ENCODE measurements at places on chromosomes 4 and X.

GRCh38 chrX:118760025-118760424, 32.6 kb downstream of the IL13RA1 start:
- DNase-seq = no peak

DNA sequence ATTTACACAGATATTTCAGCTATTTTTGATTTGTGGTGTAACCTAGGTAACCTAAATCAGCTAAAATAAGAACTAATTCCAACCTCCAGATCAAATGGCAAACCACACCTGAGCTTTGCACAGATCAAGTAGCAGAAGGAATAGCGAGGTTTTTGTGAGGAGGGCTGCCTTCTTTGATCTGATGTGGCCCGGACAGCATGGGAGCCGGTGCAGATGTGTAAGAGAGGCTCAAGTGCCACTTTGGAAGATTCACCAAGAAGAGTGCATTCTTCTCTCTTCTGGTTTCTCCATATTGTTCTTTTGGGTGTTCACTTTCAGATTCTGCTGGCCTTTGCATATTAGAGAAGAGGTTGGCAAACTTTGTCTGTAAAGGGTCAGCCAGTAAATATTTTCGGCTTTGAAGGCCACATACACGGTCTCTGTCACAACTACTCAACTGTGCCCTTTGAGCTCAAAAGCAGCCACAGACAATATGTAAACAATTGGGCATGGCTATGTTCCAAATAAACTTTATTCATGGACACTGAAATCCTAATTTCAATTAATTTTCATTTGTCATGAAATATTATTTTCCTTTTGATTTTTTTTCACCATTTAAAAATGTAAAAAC, 78.9 kb upstream of the FAM9C start:
- DNase-seq = no peak

DNA sequence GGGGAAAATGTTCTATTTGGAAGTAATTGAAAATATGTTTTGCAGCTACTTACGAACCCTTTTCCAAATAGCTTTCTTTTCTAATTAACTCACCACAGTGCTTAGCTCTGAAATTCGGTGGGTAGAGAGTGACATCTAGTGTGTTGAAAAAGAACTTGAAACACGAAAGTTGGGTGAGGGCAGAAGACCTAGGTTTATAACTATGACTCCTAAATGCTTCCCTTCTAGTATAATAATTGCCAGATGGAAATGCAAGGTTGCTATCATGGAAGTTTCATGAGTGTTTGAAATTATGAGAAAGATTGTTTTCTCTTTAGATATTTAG, 77.3 kb upstream of the NOCT start:
- peak; percentile 41 for DNase-seq

- DNase-seq = no peak
Observed at GRCh38 chr4:60657807-60658206, 542.3 kb upstream of the ADGRL3 start.

DNA sequence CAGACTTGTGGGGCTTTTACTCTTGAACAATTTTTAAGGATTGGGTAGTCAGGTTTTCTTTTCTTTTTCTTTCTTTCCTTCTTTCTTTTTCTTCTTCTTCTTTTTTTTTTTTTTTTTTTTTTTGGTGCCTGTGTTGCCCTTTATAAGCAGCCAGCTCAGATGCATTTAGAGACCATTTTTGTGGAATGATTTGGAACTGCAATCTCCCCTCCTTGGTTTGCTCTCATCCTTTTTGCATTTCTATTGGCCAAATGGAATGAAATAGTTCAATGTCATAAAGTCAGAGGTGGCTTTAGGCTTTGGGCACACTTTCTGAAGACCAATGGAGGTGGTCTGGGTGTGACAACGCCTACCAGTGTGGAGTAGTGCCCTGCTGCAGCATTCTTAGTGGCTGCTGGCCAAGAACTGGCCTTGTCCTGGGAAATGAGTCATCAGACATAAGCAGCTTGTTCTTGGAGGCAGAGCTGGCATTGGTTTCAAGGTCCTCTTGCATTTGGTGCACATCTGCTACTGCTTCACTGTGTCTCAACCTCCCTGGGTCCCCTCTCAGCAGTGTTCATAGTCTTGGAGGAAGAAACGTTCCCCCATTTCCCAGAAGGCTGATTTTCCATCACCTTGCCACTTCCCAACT, 84.5 kb downstream of the CT47B1 start:
- DNase-seq = peak; percentile 7

- DNase-seq = no peak
Observed at GRCh38 chr4:119646347-119647071, 17.9 kb upstream of the PDE5A start.

DNA sequence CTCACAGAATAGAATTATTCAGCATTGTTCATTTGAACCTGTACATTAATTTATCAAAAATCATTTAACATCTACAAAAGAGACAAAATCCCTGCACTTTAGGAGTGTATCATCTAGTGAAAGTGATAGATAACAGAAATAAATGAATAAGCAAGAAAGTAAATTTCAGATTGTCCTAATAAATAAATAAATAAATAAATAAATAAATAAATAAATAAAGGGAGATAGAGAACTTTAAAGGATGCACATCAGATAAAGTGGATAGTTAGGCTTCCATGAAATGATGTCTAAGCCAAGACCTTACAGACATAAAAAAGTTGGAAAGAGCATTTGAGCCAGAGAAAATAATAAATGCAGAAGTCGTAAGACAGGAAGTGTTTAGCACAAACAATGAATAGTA, 444.7 kb downstream of the CFAP47 start:
- DNase-seq = no peak

- no peak for DNase-seq
Observed at GRCh38 chr4:112647785-112648184, 10.8 kb downstream of the LARP7 start.

GRCh38 chrX:143287236-143287635, 230.0 kb downstream of the SPANXN3 start:
- DNase-seq = no peak

GRCh38 chrX:29798469-29798868, 416.9 kb upstream of the MAGEB2 start:
- DNase-seq = no peak

DNA sequence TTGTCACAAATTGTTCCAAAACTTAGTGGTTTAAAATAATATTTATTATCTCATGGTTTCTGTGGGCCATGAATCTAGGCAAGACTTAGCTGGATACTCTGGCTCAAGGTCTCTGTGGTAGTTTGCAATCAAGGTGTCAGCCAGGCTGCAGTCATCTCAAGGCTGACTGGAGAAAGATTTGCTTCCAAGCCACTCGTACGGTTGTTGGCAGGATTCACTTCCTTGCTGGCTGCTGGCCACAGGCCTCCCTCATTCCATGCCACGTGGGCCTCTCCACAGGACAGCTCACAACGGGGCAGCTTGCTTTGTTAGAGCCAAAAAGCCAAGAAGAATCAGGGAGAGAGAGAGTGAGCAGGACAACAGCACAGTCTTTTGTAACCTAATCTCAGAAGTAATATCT, 101.4 kb downstream of the WWC2 start:
- DNase-seq = no peak

GRCh38 chr4:167234316-167234881, at the start of gene SPOCK3:
TSS of gene SPOCK3 (minus strand) at chr4:167234494.
- DNase-seq = peak; percentile 49

DNA sequence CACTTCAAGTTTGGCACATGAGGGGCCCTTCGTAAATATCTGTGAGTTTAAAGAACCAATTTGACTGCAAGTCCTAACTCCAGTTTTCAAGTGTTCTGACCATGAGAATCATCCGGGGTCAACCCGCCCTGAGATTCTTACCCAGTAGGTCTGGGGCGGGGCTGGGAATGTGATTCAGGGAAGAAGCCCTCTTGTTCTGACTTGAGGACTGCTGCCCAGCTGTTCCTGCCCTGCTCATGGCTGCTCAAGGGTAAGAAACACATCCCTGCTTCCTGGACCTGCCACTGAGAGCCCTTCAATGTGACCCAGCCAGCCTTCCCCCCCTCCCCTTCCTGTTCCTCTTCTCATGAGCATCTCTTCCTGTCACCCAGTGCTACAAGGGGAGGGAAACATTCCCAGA, 92.7 kb upstream of the PGRMC2 start:
- no peak for DNase-seq

DNA sequence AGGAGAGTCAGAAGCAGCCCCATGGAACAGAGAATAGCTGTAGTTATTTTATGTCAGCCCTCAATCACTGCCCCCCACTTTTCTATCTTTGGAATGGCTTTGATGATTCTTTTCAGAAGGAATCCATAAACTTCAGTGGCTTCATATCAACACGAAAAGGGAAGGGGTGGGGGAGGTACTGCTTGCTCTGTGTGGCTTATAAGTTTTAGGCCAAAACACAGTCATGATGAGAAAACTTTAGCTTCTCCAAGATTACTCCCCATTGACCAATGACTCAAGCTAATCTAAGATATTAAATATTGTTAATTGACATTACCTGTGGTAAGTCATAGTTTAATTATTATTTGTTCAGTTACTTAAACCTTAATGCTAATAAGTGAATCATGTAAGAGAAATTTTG, 669.6 kb upstream of the FAM241A start:
- DNase-seq = no peak

DNA sequence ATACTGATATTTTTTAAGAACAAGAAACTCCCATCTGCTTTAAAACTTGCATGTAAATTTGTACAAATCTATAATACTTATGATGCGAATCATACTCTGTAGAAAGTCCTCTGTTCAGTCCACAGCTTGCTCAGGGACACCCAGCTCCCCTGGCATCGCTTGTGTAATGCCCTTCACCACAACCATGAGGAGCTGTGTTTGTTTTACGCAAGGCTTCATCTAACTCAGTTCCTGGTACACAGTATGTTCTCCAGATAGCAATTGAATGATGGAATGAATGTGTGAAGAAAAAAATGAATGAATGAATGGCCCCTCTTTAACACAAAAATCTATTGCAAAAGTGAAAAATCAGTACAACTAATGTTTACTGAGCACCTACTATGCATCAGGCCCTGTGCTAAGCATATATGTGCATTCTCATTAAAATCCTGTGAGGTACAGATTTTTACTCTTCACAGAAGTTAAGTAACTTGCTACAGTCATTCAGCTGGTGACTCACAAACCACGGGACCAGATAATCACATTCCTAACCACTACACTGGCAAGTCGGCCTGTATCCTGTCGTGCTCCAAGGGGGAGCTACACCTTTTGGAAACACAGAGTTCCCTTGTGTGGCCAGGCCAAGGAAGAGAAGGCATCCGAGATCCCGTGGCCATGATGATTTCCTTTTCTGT, 58.7 kb upstream of the KDR start:
- peak; percentile 27 for DNase-seq
